ENCODE measurements at places on chromosomes 1 and 21.

DNA sequence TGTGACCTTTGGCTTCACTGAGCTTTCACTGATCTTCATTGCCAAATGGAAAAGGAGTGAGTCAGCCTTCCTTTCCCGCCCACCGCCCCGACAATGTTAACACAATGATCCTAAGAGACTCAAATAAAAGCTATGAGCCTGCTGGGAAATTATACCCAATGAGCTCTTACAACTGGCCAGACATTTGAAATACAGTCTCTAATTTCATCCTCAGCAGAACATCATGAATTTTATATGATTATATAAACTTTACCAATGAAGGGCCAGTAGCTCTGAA is 252.5 kb downstream of the SIPA1L2 start:
- no peak for DNase-seq

DNA sequence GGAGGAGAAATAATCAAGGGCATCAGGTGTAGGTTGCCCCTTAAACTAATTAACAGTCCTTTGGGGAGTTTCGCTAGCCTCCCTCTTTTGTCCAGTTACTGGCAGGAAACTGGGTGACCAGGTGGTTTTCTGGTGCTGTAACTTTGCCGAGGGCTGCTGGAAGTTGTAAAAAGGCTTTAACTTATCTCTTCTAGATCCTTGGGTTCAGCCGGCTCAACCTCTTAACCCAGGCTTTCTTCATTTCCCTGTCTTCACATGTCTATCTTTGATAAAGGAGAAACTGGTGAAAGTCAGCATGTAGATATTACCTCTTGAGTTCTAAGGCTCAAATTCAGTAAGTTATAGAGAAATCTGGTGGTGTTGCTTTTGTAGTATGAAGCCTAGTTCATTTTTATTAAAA is 289.7 kb upstream of the NRIP1 start:
- no peak for DNase-seq

DNA sequence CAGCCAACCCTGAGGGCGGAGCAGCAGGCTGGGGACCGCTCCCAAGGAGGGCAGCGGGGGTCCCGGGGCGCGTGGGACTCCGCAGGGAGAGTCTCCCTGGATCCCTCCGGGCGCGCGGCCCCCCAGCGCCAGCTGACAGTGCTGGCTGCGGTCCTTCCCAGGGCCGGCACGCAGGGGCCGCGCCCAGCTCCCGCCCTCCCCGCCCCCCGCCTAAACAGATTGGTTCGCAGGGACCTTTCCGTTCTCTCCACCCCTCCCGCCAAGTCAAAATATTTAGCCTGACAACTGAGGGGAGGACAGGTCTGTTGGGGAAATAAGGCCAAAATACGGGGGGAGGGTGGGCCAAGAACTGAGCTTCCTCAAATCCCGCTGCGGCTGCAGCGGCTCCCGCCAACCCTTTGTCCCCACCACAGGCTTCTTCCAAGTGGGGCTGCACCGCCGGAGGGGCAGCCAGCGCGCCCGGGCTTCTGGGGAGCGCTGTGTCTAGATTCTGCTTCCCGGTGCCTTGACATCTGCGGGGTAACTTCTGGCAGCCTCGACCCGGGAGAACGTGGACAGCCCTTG is at the start of gene INSRR:
Gene INSRR, minus strand, starts transcription at position 159 of the 564 bp plus-strand sequence. CDS start 496 bp downstream, outside the sequence.
- no peak for DNase-seq

GRCh38 chr1:54215523-54215922 is 15.6 kb downstream of the MRPL37 start:
- no peak for DNase-seq

DNA sequence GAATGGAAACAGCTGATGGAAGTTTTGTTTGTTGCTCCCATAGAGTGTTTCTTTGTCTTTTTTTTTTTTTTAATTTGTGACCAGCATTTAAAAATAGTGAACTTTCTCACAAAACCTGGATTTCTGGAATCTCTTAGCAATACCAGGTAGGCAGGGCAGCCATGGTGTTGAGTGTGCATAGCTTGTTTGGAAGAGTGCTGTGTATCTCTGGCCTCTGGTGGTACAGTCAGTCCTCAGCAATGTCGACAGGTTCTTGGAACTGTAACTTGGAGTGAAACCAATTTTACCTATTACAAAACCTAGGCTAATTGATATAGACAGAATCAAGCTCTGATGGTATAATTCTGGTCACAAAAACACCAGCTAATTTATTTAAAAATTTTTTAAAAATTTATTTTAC is 6.7 kb downstream of the AADACL3 start:
- no peak for DNase-seq

- DNase-seq: no peak
Measured at GRCh38 chr21:14383596-14384180, 742 bp upstream of the HSPA13 start.

DNA sequence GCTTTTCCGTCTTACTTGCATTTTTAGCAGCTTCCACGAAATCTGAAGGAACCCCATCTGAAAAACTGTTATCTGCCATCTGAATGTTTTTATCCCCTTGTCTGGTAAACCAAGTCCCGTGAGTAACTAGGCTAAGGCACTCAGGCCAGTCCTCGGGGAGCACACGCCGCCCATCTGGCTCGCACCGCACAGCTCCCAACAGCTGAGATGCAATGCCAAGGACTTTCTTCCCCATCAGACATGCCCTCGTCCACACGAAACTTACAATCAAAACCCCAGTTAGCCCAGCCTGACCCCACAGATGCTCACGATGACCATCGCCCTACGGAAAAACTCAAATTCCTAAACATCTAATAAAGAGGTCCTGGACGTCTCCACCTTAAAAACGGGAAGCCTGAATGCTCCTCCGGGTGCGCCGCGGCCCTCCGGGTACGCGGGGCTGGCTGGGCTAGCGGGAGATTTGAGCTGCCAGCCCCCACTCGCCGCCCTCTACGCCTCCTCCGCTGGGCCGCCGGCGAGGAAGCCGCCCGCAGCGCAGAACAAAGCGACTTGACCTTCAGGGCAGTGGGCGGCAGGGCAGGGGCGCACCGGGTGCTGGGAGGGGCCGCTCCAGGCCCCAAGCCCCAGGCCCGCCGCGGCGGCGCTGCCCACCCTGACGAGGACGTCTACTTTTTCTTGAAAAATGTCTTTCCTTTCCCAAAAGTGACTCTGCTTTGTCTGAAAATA is 36.6 kb downstream of the CD58 start:
- no peak for DNase-seq

- DNase-seq: no peak
Measured at GRCh38 chr1:54614024-54614423, 9.3 kb downstream of the FAM151A start.

DNA sequence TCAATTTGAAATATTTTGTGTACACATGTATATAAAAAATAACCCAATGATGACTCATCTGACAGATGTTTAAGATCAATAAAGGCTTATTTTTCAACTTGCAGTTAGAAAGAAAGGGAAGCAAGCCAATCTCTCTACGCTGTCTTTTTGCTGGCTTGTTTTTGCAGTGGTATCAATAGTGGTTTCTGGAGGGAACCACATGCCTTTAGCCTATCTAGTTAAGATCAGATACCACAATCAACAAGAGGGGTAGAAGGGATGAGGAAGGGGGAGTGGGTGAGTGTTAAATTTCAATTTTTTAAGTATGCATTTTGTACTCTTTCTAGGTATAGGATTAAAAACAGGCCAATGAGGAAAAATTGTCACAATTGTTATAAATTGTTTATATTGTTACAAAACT is 276.2 kb downstream of the KCNH1 start:
- DNase-seq: no peak

Measured in stimulated activated CD8-positive, alpha-beta memory T cell treated with anti-CD3 and anti-CD28 coated beads, Interleukin-4, amount 100 ng/mL, for 1 hour (primary cell).